ENCODE measurements at places on chromosomes 13 and 19.

DNA sequence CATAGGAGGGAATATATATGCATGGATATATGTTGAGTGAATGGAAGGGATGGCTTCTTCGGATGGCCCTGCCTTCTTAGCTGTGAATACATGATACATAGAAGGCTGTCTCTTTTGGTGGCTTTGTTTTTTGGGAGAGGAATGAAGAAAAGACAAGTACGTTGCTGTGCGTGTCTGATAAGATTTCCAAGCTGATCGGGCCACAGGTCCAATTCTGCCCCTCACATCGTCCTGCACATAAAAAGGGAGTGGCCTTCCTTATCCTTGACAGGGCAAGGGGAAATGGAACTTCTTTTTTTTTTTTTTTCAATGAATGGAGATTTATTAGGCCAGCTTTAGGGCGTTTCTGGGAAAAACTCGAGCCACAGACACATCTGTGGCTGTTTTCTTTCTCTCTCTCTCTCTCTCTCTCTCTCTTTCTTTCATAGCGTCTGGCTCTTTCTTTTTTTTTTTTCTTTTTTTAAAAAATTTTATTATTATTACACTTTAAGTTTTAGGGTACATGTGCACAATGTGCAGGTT lies 103.8 kb upstream of the SPATA13 start:
- DNase-seq = no peak

DNA sequence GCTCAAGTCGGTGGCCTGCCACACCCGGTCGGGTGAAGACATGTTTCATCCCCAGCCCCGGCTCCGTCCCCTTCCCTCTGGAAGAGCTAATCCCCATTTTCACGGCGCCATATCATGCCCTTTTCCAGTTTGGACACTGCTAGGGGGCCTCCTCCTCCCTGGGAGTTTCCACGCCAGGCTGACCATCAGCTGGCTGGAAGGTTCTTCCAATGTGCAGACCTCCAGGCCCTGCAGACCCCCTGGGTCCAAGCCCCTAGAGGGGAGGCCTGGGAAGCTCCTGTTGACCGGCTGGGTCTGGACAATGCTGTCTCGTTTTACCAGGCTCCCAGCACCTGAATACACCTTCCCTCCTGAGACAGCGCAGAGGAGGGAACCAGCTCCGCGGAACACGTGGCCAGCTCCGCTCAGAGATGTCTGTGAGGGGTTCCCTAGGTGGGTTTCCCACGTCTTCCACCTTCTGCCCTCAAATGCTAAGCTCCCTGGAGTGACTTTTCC lies 44.7 kb upstream of the RANBP3 start:
- DNase-seq = no peak

GRCh38 chr13:47025791-47026447 lies 129.1 kb upstream of the HTR2A start:
- DNase-seq = no peak

GRCh38 chr19:15911599-15912235 lies 13.8 kb upstream of the CYP4F2 start:
- DNase-seq = peak; percentile 50

Data from activated CD8-positive, alpha-beta memory T cell treated with anti-CD3 and anti-CD28 coated beads for 24 hours (primary cell).